IPS DF 19.7 (cell line): ENCODE measurements at places on chromosomes 6 and 20.

GRCh38 chr6:11298651-11299420, 66.4 kb upstream of the NEDD9 start:
- DNase-seq: no peak

- DNase-seq: no peak
Observed at GRCh38 chr6:135703621-135704020, 147.9 kb upstream of the PDE7B start.

DNA sequence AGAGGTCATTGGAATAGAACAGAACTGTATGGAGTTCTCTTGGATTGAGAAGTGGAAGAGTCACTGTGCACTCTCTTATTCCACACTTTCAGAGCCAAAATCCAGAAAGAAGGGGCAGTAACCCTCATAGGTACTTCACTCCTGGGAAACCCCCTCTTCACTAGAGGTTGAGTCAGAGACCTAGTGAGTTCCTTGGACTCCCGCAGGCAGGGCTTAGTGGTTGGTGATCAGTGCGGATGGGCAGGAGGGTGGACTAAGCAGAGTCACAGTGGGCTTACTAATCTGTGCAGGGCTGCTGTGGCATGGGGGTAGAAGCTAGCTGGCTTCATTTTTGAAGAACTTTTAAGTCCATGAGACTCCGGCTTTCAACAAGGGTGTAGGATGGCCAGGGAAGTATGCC, 95.0 kb upstream of the MLN start:
- DNase-seq: no peak

DNA sequence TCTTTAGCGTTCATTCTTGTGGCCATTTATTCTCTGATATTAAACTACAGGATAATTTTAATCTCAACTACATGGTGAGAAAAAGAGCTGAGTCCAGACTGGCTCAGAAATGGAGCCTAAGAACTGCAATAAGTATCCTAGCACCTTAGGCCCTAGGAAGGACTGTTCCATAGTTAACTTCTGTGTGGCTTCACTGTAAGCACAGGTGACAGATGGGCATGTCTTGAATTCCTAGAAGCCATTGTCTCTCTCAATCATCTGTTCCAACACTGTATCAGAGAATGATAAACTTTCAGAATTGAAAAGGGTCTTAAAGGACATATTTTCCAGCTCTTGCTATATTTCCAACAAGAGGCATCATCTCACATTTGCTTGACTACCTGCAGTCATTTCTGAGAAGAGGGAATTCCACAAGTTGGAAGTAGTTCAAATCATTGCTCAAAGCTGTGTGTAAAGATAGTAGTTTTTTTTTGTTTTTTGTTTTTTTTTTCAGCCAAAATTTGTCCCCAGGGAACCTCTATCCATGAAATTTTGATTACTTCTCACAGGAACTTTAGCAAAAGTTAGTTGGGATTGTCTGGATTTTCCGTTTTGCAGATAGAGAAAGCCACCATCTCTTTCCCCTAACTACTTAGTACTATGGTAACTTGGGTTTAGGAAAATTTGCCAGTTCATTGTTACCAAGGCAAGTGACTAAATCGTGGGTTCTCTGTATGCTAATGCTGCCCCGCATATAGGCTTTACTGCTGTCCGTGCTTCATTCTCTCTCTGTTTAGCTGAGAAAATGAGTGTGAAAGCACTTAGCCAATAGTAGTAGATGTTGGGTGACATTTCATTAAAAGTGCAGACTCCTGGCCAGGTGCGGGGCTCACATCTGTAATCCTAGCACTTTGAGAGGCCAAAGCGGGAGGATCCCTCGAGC, 47.2 kb downstream of the KCNS1 start:
- no peak for DNase-seq

GRCh38 chr6:136751522-136751956, 40.7 kb downstream of the MAP3K5 start:
- no peak for DNase-seq

DNA sequence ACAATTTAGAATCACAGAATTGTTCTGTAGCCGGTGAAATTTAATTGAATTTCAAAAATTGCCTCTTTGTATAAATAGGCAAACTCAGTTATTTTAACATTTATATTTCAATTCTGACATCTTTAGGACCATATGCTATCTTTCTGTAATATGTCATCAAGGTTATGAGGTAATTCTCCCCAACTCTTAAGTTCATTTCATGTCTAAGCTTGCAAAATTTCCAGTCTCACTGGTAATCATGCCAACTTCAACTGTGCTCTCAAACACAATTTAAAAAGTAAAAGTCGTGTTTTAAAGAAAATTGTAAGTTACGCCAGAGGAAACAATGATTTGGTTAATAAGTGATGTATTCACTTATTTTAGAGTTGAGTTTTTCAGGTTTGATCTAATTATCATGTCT, 1.4 kb downstream of the NCOA7 start:
- DNase-seq: no peak

- DNase-seq: no peak
Observed at GRCh38 chr6:44983467-44984365, 344.4 kb upstream of the RUNX2 start.
